Left forelimb (tissue), 1 donor: ENCODE measurements at places on chromosomes 13 and 19.

GRCh38 chr13:30750036-30750435 lies 14.7 kb downstream of the ALOX5AP start:
- DNase-seq, result no peak

DNA sequence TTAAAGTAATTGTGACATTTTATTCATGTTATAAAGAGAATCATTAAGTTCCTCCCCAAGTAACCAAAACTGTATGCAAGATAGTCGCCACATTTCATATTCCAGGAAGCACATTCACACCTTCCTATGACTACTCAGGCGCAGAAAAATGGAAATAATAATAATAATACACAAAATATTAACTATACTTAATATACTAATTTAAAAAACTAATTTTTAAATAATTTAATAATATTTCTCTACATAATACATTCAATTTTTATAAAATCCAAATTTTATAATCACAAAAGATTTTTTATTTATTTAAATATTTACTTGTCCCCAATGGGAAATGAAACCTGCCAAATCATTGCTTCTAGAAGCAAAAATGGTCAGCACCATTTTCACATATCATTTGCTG lies 797.4 kb upstream of the GPC6 start:
- DNase-seq, result no peak

GRCh38 chr19:40381321-40381720 lies 8.7 kb downstream of the HIPK4 start:
- no peak for DNase-seq

GRCh38 chr13:37067874-37068273 lies 8.4 kb upstream of the SUPT20H start:
- no peak for DNase-seq

- peak; percentile 71 for DNase-seq
Measured at GRCh38 chr13:52968074-52968700, 60.4 kb upstream of the OLFM4 start.

DNA sequence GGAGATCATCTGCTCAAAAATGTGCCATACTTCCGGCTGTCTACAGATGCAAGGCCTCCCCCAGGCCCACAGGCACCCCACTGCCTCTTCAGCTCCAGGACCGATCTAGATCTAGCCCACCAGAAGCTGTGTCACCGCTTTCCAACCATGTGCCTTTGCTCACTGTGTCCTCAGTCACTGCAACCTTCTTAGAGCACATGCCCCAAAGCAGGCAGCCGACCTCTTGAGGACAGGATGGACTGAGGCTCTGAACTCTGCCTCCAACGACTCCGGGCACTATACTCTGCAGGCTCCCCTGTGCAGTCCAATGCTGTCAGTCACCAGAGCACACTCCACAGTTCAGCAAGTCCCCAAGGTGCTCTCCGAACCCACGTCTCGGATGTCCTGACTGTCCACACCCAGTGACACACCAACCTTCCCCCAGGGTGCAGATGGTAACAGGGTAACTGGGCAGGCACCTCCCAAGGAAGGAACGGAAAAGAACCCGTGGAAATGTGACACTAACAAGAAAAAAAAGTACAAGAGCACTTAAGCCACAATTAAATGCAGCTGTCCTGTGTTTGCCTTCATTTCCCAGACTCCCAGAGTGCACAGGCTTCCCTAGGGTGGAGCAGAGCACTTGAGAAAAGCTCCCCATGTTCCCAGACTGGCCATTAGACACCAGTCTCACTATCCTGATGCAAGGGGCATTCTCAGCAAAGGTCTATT lies 4.8 kb downstream of the STK24 start:
- no peak for DNase-seq

GRCh38 chr13:21309542-21310172 lies 133.2 kb downstream of the MRPL57 start:
- DNase-seq, result no peak

GRCh38 chr19:54255105-54255775 lies 1.8 kb downstream of the LILRB5 start:
- peak; percentile 44 for DNase-seq

GRCh38 chr19:15279326-15279904 lies 47.2 kb upstream of the EPHX3 start:
- no peak for DNase-seq

GRCh38 chr13:32790731-32791130 lies 204.5 kb downstream of the PDS5B start:
- DNase-seq, result no peak

DNA sequence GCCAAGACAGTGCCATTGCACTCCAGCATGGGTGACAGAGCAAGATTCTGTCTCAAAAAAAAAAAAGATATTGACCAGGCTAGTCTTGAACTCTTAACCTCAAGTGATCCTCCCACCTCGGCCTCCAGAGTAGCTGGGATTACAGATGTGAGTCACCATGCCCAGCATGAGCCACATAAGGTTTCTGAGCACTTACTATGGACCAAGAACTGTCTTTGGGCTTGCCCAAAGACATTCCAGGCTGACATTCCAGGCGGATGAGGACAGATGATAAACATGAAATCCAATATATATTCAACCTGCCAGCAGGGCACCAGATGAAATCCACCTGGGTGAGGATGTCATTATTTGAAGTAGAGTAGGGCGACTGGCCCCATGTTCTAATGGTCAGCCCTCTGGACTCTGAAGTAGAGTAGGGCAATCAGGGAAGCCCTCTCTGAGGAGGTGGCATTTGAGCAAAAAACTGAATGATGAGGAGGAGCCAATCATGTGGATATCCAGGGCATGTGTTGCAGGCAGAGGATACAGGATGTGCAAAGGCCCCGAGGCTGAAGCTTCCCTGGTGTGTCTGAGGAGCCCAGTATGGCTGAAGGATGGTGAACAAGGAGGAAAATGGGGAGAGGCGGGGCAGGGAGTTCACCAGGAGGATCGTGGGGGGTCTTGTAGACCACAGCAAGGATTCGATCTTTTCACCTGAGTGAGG lies 4.0 kb downstream of the C19orf38 start:
- DNase-seq, result no peak

DNA sequence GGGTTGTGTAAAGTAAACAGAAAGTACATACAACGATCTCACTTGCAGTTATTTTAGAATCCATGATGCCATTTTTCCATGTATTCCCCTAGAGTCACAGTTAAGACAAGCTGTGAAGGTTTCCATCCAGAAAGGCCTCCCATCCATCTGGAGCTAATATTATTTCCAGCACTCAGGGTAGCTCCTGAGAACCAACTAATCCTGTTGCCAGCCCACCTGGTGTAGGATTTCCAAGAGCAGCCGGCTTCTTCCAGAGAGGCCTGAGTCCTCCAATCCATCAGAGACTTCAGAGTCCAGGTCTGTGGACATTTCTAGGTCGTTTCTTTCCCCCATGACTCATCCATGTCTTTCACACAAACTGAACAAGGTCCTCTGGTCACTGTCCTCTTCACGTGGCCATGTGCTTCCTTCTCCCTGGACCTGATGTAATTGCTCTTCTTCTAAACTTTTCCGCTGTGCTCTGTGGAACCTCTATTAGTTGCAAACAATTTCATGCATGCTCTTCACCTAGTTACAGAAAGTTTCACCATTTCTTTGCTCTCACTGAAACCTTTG lies 270.3 kb upstream of the TMTC4 start:
- no peak for DNase-seq

DNA sequence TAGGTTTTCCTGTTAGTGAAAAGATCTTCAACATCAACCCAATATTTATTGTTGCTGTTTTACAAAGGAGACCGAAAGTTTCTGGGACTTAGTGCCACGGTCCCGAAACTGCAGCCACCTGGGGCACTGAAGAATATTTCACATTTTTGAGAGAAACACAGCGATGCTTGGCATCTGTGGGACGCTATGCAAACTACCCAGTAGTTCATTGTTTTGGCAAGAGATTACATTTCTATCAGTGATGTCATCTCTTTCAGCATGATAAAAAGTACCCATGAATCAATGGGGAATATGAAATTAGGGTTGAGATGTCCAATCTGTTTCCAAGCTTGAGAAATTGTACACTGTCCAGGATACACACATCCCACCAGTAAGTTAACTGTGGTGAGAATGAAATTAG lies 43.9 kb downstream of the TGDS start:
- no peak for DNase-seq

GRCh38 chr13:48946163-48946562 lies 29.5 kb upstream of the FNDC3A start:
- no peak for DNase-seq

- no peak for DNase-seq
Measured at GRCh38 chr13:114134111-114134943, 1.9 kb upstream of the RASA3 start.

GRCh38 chr19:30096596-30097370 lies 154.7 kb downstream of the URI1 start:
- no peak for DNase-seq

DNA sequence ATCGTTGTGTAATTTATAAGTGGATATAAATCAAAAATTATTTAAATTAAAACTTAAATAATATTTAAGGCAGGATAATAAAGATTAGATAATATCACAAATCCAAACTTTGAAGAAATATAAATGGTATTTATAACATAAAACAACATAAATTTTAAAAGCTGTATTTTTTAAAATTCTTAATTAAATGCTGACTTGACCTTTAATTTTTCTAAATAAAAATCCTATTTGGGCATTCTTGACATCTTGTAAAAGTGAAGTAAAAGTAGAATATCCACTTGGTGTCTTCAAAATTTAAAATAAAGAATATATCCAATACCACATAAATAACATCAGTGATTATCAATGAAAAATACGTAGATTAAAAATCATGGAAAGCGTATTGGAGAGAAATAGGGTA lies 87.7 kb downstream of the TNFSF13B start:
- DNase-seq, result no peak

GRCh38 chr13:75790198-75790970 lies 154.3 kb downstream of the LMO7 start:
- DNase-seq, result no peak

GRCh38 chr13:105127732-105128131 lies 1407.7 kb downstream of the EFNB2 start:
- no peak for DNase-seq

GRCh38 chr13:83024232-83024631 lies 858.0 kb downstream of the SLITRK1 start:
- no peak for DNase-seq

DNA sequence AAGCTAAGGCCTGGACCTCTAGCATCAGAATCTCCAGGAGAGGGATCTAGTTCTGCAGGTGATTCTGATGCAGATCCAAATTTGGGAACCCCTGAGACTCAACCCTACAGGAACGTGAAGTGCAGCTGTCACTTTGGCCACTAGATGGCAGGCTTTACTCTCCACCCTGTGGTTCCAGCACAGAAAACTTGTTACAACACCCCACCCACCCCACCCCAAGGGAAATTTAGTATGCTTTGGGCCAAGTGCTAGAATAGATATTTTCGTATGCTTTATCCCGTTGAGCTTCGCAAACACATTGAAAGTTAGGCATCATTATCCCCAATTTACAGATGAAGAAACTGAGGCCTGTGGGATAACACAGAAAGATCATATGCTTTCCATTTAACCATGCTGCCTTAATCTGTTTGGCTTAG lies 232.0 kb downstream of the B3GLCT start:
- no peak for DNase-seq

- no peak for DNase-seq
Measured at GRCh38 chr19:3521104-3521445, 15.0 kb downstream of the FZR1 start.

DNA sequence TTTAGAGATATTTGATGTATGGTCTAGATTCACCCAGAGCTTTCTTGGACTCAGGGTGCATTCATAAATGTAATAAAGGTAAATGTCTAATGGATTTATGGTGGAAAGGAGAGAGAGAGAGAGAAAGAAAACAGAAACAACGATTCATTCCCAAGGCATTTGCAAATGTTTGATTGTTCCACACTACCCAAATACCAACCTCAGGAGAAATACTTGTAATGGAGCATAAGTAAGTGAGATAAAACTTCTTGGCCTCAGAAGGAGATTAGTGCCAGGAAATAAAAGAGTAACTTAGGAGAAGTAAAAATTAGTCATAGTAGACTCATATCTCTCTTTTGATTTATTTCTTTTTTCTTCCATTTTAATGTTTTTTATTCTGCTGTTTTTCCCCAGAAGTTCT lies 40.6 kb upstream of the DGKH start:
- DNase-seq, result no peak

DNA sequence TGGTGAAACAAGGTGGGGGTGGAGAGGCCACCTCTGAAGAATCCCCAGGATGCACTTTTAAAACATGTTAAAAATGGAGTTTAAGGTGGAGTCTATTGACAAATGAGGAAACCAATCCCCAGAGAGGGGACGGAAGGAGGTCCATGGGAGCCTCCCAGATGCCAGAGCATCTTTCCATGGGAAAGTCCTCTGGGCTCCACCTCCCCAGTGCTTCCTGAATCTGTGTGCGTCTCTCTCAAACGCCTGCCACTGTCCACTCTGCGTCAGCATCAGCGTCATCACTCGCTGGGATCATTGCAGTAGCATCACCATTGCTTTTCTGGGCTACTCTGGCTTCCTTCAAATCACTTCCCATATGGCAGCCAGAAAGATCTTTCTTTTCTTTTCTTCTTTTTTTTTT lies 6.2 kb downstream of the GPR4 start:
- no peak for DNase-seq

DNA sequence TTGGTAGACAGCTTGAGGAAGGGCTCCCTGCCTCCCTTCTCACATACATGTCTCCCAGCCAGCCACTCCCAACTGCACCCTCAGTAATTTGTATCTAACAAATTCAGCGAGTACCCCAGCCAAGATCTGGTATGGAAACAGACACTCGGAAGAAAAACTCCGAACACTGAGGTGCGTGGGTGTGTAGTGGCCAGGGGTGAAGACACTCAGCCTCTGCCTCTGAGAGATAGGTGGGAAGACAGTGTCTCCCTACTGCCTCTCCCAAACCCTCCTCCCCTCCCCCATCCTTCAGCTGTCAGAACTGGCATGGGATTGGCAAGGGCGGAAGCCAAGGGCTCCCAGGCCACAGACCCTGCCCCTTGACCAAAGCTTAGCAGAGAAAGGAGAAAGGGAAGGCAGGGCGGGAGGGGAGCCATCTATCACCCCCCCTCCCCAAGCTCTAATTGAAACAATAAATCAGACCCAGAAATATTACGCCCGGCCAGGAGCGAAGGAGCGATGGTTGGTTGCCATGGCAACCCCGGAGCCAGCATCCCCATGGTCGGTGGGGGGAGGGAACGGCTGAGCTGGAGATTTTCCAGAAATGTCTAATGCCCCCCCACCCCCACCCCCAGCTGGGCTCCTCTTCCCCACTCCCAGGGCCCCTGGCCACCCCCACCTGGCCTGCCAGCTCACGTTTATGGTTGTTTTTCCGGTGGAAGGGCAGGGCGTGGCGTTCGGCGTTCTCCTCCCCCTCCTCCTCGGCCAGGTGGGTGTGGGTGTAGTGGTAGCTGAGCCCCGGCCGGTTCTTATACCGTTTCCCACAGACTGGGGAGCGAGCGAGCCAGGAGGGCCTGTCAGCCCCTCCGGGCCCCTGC lies 7.0 kb downstream of the DPF1 start:
- DNase-seq, result no peak

- DNase-seq, result no peak
Measured at GRCh38 chr19:43570174-43570791, 5.0 kb downstream of the XRCC1 start.

- DNase-seq, result no peak
Measured at GRCh38 chr13:98507282-98507797, 69.6 kb downstream of the STK24 start.
